CD4-positive, alpha-beta T cell treated with Interleukin-1 beta for 1 hour (primary cell): ENCODE measurements at places on chromosomes 3 and 15.

DNA sequence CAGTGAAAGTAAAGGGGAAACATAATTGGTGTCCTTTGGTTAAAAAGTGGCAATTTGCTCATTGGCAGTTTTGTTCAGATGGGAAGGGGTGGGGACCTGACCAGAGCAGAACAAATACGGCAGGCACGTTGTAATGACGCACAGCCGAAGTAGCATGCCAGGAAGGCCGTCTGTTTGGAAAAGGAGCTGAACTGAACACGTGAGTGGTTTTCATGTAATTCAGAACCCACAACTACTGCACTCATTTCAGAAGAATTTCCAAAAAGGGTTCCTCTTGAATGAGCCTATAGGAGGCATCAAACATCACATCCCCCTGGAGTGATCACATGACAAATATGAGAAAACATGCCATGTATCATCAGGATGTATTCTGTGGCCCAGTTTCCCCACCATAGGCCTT is 42.9 kb upstream of the LMCD1 start:
- DNase-seq = no peak

- DNase-seq = no peak
Measured at GRCh38 chr3:116037954-116038911, 407.1 kb downstream of the LSAMP start.

DNA sequence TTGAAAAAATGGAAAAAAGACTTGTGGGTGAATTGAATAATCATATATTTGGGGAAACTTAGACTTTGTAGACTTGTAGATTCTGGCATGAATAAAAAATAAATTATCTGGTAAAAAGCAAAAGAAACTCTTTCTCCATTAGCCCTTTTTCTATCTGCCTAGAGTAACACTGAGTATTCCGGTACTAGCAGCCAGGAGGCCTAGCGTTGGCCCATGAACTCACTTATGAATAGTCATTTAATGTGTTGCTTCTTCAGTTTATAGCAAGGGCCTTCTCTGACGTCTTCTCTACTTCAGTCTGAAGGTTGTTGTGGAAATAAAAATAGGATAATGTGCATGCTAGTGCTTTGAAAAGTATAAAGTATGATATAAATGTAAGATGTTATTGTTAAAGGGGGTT is 851.2 kb upstream of the NR2F2 start:
- DNase-seq = no peak

DNA sequence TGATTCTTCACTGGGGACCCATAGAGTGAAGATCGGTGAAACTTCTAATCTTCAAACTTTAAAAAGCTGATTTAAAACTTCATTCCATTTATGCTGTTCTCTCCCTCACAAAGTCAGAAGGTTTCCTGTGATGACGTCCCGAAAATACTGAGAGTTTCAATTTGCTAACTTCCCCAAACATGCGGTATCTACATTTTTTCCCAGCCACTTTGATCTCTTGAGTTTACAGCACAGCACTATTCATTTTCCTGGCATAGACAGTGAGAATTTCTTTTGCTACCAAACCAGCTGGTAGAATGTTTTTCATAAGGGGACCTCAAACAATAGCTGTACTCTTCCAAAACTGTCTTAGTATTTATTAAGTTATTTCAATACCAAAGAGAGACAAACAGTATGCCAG is 156.8 kb downstream of the LSAMP start:
- DNase-seq = no peak

GRCh38 chr3:173839859-173840258 is 442.3 kb downstream of the NLGN1 start:
- no peak for DNase-seq

GRCh38 chr15:80455668-80456442 is 51.7 kb downstream of the ARNT2 start:
- peak; percentile 55 for DNase-seq

GRCh38 chr3:13569201-13569600 is 20.3 kb downstream of the FBLN2 start:
- DNase-seq = no peak

GRCh38 chr3:25856902-25857518 is 67.1 kb downstream of the OXSM start:
- peak; percentile 57 for DNase-seq

DNA sequence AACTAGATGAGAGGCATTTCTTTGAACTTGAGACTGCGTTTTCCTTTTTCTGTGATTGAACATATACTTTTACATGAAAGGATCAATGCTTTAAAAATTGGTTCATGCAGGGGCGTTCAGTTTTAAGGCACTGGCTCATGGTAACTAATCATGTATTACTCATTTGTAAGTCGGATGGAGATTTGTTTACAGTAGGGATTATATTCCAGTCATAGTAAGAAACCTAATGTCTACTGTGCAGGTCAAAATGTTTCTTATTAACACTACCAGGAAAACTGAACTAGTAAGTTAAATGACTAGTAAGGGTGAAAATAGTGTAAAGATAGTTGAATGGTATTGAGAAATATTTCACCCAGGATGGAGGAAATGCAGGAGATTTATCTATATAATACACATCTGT is 258.8 kb upstream of the GBE1 start:
- DNase-seq = no peak

DNA sequence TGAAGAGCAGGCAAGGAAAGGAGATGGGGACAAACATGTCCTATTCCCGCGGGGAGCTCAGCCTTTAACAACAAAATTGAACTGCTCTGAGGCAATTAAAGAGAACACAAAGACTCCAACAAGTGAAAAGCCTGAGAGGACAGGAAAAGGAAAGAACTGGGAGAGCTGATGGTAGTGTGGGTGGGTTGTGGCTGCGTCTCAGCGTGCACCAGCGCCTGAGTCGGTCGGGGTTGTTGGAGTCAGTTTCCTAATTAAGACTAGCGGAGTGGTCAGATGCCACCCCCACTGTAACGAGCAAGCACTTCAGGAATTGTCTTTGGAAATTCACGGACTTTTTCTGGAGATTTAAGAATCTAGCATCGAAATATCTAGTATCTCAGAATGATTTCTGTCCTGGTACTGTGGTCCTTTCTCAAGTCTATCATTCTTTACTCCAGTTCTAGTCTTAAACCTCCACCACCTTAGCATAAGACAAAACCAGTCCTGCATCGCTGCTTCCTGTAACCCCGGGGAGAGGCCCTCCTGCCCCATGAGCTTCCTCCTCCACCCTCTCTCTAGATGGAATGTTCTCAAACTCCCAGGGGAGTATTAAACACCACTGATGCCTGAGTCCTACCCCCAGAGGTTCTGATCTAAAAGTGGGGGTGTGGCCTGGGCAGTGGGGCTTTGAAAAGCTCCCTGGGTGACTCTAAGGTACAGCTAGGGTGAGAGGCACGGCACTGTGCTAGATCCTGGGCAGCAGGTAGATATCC is 104.0 kb downstream of the CYP19A1 start:
- no peak for DNase-seq

- DNase-seq = no peak
Measured at GRCh38 chr3:72492240-72492639, 356.0 kb downstream of the SHQ1 start.

- DNase-seq = no peak
Measured at GRCh38 chr3:188697127-188697526, 474.6 kb upstream of the TPRG1 start.

GRCh38 chr3:158528076-158528674 is 42.8 kb upstream of the MLF1 start:
- DNase-seq = no peak

DNA sequence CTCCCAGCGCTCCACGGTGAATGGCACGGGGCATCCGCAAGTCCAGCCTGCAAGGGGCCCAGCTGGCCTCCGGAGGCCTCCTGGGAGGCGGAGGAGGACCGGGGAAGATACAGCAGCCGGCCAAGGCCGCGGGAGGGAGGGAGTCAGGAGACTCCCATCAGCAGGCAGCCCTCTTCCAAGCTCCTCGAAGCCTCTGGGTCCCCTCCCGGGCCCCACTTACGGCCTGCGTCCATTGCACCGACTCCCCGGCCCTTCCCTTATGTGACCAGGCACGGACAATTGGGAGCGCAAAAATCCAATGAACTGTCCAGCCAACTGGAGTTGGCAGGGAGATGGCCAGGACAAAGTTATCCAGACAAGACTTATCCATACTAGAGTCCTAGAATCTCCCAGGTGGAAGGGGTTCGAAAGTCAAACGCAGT is 668 bp downstream of the MFGE8 start:
- DNase-seq = no peak

DNA sequence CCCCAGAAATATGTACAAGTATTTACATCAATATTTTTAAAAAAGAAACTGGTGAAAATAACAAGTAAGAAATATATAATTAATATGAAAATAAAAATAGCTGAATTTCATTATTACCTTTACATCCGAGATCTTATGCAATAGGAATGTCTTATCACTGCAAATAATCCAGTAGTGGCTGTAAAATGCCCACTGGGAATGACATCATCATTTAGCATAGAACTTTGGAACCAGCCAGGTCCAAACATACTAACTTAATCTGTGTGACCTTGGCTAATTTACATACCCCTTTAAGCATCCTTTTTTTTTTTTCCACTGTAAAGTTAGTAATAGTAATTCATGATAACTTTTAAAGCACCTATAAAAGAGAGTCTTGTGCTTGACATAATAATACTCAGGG is 611.7 kb downstream of the ZIC1 start:
- no peak for DNase-seq

DNA sequence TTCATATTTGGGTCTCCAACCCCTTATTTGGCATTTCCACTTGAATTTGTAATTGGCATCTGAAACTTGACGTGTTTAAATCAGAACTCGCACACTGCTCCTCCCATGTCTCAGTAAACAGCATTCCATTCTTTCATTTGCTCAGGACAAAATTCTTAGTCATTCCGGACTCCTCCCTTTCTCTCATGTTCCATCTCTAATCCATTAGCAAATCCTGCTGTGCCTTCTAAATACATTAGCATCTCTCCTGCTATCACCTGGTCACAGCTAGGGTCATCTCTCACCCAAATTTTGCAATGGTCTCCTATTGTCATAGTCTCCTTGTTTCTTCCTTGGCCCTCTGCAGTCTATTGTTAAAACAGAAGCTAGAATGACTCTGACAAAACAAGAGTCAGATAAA is 119.9 kb upstream of the CADPS start:
- no peak for DNase-seq

DNA sequence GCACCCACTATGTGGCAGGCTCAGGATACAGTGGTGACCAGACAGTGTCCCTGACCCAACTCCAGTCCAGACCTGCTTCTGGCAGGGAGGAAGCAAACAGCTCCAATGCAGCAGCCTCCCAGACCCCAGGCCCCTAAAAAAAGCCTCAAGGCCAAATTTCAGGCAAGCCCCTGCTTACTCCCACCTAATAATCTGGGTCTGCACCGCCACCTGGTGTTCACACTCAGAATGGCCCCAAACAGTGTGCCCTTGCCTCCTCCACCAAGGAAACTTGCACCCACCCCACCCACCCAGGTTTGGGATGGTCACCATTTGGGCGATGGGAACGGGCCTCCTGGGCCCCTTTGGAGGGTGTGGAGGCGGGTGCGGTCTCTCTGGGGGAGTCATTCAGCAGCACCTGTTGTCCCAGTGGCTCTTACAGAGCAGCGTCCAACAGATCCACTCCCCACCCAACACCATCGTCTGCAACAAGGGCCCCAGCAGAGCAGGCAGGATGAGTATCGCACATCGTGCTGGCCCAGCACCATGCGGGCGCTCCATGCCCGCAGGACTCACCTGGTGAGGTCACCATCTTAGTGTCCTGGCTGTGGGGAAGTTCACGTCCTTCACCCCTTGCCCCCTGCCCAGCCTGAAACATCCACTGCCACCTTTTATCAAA is 17.3 kb downstream of the C3orf18 start:
- DNase-seq = peak; percentile 59

DNA sequence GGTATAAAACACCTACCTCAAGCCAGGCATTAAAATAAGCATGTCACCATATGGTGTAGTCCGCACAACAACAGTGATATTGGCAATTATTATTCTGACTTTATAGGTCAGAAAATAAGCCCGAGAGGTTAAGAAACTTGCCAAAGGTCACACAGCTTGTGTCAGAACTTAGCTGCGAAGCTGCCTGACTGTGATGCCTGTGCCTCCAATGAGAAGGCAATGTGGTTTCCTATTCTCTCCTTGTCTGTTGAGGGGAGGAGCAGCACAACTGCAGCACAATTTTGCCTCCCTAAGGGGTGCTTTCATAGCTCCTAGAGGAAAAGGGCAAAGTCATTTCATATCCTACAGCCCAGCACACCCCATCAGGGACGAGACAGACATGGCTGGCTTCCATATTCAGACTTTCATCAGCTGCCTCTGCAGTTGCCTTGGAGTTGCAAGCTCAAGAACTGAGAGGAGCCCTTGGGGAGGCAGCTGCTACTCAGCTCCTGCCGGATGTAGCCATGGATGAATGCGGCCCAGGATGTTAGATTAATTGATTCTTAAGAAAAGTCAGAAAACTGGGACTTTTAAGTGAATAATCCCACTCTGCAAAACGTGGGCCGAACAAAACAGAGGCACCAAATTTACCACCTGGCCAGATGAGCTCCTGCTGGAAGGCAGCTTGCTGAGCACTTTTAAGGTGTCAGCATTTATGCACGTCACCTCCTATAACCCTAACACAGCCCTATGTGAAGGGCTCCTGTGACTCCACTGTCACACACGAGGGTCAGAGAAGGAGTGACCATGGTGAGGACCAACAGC is 38.5 kb downstream of the MYO5C start:
- DNase-seq = no peak

GRCh38 chr3:106575029-106575428 is 706.2 kb upstream of the CBLB start:
- no peak for DNase-seq

DNA sequence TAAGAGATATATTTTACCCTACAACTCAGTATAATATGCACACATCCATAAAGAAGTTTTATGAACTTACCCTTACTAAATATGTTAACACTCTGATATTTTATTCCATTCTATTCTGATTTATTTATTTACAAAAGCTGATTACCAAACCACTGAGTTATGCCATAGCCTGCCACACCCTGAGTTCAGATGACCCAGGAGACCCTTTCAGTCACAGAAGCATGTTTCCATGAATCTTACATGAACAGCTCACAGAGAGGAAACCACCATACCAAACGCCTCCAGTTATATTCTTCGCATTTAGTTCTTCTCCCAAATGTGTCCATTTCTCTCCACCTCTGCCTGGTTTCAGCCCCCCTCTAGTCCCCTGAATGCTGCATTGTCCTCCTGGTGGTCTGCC is 103.5 kb downstream of the SEMA5B start:
- DNase-seq = no peak

- DNase-seq = no peak
Measured at GRCh38 chr15:57384816-57385215, 8.5 kb downstream of the CGNL1 start.

GRCh38 chr15:51310064-51310463 is 28.3 kb downstream of the CYP19A1 start:
- no peak for DNase-seq

DNA sequence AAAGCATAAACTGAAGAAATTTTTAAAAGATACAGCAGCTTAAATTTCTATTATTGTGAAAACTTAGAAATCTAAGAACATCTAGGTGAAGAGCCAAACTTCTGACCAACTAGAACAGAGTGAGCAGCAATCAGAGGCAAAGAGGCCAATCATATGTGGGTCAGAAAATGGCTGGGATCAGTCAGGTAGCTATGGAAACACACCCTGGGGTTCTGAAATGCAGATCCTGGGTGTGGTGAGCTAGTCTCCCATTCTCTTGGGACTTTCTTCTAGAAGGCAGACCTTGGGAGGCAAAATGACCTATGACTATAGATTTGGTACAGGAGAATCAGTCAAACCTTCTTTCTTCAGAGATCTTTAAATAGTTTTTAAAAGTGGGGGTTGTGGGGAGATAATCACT is 385.8 kb downstream of the TBC1D5 start:
- DNase-seq = no peak
